Stimulated activated CD8-positive, alpha-beta memory T cell treated with anti-CD3 and anti-CD28 coated beads, Interleukin-4, amount 100 ng/mL, for 4 hours (primary cell): ENCODE measurements at places on chromosomes 2 and 18.

- no peak for DNase-seq
Observed at GRCh38 chr18:25651553-25651952, 299.6 kb upstream of the ZNF521 start.

GRCh38 chr18:55477860-55478581, 110.0 kb downstream of the TCF4 start:
- no peak for DNase-seq

GRCh38 chr18:7332452-7332851, 101.6 kb downstream of the LRRC30 start:
- no peak for DNase-seq

DNA sequence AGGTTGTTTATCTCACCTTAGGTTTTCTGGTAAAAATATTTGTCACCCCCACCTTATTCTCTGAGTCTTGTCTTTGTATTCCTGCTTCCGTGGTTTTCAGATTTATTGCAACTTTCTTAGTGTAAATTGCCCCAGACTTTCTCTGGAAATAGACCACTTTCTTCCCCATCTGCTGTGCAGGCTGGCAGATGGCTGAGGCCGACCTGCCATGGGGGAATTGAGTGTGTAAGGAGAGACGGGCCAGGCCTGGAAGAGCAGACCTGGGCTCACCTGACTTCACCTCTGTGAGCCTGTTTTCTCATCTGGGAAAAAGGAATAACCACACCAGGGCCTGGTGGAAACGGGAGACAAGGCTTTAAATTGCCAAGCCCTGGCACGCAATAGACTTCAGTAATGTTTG, 44.9 kb downstream of the ACKR3 start:
- DNase-seq, result no peak

DNA sequence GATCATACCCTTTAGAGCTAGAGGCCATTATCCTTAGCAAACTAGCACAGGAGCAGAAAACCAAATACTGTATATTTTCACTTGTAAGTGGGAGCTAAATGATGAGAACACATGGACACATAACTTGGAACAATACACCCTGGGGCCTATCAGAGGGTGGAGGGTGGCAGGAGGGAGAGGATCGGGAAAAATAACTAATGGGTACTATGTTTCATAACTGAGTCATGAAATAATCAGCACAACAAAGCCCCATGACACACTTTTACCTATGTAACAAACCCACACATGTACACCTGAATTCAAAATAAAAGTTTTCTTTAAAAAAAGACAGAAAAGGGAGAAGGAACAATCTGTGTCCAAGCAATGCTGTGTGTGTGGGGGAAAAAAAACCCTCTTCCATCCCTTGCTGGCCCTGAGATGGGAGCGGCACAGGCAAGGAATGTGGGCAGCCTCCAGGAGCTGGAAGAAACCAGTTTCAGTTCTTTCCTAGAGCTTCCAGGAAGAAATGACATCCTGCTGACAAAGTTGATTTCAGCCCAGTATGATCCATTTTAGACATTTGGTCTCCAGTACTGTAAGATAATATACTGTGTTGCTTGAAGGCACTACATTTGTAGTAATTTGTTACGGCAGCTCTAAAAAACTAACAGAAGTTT, 458.7 kb upstream of the CNTNAP5 start:
- DNase-seq, result no peak

- no peak for DNase-seq
Observed at GRCh38 chr2:153416071-153416470, 62.5 kb downstream of the RPRM start.

DNA sequence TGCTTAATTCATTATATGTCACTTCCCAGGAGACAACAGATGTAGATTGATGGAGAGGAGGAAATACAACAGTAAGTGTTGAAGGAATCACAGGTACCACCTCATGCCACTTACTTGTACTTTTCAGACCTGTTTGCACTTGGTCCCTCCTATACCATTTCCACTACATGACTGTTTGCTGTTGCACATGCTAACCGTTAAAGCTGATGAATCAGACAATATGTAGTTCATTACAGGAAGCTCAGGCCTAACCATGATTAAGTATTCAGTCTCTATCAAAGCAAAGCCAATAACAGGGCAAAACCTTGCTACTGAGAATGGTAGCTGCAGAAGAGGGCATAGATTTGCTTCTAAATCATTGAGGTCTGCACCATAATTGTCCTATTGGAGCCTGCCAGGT, 30.2 kb upstream of the GRP start:
- no peak for DNase-seq

DNA sequence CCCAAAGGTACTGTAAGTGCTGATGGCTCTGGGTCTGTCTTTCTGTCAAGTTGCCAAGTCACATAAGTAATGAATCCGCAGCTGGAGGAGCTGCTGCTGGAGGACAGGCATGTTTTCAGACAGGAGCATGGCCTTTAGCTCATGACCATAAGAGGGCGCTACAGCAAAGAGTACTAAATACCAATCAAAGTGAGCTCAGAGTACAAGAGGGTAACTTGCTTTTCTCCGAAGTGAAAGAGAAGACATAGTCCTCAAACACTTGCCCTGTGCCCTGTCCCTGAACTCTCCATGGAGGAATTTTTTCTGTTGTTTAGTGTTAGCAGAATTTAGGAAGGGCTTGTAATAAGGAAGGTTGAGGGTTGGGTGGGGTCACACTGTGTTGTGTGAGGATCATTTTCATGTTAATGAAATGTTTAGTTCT, 58.0 kb upstream of the EML6 start:
- no peak for DNase-seq

DNA sequence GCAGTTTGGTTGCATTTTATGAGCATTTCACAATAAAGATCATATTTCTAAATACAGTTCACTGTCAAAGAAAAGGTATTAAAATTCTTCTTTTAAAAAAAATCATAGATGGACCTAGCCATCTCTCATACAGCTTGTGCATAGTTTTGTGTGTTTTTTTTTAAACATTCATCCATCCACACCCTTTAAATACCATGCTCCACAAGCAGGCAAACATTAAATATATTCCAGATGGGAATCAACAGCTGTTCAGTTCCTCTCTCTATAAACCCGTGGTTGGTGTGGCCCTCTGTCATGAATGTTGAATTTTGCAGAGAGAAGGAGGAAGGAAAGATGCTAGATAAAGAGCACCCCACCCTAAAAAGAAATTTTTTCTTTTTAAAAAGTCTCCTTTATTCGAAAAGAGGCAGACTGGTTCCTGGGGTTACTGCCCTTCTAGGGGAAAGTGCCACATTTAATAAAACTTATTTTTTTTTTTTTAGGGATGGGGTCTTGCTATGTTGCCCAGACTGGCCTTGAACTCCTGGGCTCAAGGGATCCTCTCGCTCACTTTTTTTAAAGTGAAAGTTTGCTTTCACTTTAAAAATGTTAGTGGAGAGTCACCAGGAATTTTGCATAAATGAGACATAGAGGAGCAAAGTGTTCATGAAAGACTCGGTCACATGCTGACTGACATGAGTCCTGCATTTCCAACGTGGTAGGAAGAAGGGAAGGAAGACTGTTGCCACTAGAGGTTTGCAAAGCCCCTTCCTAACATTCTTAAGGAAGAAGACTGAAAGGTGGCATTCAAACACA, 73.9 kb upstream of the LMAN1 start:
- no peak for DNase-seq

DNA sequence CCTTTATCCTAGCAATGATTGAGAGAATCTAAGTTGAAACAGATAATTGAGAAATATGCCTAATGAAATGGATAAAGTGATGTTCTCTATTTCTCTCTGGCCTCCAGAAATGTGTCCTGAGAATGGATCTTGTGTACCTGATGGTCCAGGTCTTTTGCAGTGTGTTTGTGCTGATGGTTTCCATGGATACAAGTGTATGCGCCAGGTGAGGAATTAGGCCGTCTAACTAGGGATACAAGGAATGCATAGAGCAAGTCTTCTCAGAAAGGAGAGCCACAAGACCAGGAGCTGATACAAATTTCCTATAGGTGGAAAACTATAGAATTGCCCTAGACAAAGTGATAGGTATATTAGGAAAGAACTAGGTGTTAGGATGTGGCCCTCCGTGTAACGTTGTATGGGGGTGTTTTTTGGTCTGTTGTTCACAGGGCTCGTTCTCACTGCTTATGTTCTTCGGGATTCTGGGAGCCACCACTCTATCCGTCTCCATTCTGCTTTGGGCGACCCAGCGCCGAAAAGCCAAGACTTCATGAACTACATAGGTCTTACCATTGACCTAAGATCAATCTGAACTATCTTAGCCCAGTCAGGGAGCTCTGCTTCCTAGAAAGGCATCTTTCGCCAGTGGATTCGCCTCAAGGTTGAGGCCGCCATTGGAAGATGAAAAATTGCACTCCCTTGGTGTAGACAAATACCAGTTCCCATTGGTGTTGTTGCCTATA, 592 bp upstream of the CAD start:
- DNase-seq, result no peak

DNA sequence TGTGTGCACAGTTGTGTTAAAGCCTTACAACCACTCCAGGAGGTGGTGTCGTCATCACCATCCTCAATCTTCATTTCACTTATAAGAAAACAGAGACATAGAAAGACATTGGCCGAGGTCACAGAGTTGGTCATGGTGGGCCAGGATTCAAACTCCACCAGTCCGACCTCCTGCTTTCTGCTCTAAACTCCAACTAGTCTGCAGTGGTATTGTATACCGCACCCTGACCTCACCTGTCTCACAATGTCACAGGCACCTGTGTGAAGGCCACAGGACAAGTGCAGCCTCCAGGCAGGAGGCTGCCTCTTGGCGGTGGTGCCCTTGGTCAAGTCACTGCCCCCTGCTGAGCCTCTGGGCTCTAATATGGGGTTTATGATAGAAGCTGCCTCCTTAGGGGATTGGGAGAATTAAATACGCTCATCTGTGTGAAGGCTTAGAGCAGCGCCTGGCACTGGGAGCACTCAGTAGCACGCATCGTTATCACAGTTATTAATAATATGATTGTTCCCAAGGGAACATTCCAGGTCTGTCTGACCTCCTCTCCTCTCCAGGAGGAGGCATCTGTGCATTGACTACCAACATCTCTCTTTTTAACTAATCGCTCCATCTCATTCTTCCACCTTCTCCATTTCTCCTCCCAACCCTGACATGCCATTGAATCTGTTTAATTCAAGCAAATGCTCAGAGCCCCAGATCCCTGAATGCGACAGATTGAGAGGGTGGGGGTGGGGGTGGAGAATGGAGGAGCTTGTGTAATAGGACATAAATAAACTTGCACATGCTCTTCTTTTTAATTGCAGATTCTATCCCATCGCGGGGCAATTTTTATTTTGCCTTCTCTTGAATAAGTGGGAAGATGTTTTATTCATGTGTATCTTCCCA, 112.7 kb downstream of the MCFD2 start:
- no peak for DNase-seq

DNA sequence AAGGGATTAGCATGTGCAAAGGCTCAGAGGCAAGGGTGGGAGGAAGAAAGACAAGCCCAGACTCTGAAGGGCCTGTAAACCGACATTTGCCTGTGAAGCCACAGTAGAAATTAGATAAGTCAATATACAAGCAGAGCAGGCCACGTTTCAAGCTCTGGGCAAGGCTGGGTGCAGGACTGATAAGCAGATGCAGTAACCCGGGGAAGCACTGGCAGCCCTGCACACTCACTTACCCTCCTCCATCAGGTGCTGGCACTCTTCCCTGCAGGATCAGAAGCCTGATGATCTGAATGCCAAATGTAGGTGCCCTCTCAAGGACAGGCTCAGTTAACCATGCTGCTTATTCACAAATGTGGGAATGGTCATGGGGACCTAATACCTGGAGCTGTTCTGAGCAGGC, 46.3 kb upstream of the RAB12 start:
- DNase-seq, result no peak

DNA sequence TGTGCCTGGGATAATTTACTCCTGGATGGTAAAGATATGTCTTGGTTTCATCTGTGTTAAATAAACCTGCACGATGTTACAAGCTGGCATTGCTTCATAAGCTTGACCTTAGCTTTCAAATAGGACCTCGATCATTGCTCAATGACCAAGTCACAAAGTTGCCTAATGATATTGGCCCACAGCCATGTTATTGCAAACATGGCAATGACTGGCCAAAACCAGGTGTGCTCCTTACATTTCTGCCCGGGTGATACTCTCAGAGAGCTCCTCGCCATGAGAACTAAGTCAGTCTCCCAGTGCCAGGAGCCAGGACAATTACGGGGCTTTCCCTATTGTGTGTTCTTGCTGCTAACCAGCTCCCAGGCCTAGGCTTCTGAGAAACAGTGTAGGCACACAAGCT, 72.5 kb upstream of the CYP1B1 start:
- no peak for DNase-seq

- DNase-seq, result no peak
Observed at GRCh38 chr2:169221745-169222369, 140.5 kb downstream of the LRP2 start.

GRCh38 chr18:22691946-22692710, 241.0 kb upstream of the RBBP8 start:
- no peak for DNase-seq

- DNase-seq, result no peak
Observed at GRCh38 chr18:54217624-54218023, 6.8 kb downstream of the MBD2 start.

DNA sequence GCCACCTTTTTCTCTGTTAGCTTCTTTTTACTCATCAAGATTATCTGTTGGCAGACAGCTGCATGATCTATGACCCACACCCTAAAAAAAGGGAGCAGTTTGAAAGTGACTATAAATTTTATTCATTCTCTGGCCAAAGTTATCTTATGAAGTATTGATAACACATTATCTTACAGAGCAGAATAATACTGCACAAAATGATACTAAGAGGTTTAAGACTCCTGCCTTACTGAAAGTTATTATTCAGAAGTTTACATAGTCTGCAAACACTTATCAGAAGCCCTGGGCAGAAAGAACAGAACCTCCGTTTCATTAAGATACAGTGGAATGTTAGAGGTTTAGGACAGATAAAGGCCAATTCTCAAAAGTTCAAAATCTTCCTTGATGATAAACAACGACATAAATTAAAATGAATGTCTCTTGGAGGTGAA, 78.2 kb downstream of the ZEB2 start:
- DNase-seq, result no peak

DNA sequence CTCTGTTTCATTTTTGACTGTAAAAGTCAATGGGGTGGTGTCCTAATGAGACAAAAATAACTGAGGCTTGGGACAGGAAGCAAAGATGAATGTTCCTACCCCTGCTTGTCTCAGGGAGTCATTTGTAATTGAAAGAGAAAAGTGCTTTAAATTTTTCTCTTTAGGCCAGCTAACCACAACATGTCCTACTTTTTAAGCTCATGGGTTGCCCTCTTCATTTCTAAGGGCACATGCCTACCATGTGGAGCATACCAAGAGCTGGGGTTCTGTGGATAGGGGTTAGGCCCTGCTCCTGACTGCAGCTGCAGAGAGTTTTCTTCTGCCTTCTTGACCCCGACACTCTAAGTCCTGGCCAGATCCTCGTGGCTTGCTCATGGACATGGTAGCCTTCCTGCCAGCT, 96.8 kb upstream of the ARL4C start:
- no peak for DNase-seq

DNA sequence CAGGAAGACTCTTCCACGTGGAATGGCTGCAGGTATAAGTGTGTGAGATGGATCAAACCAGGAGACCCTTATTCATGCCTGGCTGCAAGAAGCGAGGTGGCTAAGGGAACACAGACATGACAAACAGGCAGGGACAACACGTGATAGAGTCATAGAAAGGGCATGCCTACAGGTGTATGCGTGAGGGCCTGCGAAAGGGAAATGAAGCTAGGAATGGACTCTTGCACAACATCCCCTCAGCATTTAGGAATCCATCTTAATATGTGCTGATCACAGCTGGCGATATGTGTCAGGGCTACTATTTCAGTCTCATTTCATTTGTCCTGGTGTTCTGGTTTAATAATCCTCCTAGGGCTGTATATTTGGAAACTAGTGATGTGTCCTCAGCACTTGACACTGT, 291.2 kb downstream of the MYT1L start:
- no peak for DNase-seq
